ENCODE measurements at places on chromosomes 12 and 14.

GRCh38 chr14:104935026-104935650, 10.5 kb downstream of the PLD4 start:
- no peak for DNase-seq

DNA sequence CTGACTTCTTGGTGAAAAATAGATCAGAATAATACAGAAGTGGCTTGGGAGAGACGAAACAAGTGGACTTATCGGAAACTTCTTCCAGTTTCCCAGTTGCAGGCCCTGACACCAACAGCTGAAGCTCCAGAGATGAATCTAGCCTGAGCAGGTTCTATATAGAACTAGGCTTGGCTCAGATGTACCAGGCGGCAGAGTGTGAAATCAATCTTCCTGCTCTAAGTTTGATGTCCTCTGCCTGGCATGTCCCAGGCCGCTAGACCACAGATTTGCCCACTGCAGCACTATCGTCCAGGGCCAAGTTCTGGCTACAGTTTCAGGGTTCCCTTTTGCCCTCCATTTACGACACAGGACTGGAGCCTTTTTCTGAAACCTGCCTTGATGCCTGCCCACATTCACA, 91.3 kb upstream of the PLEKHA5 start:
- no peak for DNase-seq

DNA sequence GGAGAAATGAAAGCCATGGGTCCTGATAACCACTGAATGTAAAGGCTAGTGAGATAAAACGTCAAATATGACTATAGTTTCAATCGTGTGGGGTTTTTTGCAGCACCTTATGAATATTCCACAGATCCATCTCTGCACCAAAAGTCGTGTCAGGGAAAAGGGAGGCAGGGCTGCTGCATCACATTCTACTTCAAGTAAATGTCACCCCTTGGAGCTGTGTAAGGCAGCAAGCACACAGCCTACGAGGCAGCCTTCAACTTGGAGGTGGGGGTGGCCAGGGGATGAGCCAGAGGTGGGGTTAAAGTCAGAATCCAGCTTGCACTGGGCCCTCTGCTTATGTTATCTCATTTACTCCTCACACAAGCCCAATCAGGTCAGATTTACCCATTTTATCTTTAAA, 90.4 kb downstream of the ARMH4 start:
- no peak for DNase-seq

DNA sequence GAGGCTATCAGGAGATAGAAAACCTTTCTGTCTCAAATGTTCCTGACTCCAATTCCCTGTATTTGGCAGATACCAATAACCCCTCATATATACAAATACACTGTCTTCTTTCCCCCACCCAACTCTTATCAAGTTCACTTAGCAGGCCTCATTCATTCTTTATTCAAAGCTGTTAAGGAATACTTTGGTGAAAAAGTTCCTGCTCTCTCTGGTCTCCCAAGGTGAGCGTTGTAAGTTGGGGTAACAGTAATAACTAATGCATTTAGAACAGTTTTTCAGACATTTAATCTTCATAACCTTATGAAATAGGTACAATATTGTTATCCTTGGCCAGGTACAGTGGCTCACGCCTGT, 3.9 kb upstream of the GDF11 start:
- no peak for DNase-seq

DNA sequence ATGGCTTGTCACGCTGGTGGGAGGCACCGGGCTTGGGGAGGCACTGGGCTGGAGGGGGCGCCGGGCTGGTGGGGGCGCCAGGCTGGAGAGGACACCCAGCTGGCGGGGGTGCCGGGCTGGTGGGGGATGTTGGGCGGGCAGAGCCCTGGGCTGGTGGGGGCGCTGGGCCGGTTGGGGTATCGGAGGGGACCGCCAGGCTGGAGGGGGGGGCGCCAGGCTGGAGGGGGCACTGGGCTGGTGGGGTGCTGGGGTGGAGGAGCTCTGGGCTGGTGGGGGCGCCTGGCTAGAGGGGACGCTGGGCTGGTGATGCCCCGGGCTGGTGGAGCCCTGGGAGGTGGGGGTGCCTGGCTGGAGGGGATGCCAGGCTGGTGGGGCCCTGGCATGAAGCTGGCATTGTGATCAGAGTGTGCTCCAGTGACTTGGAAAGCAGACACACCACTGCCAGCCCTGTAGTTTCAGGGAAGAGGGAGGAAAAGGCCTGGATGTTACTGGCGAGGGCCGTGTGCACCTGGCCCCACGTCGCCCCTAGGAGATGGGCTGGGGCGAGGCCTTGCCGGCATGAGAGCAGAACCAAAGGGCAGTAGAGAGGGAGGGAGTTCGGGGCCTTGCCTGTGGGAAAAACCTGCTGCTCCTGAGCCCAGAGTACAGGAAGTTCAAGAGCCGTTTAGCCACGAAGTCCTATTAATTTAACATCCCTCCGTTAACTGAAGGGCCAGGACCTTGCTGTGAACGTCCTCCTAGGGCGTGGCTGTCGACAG, 13.1 kb downstream of the TEDC1 start:
- DNase-seq = no peak

DNA sequence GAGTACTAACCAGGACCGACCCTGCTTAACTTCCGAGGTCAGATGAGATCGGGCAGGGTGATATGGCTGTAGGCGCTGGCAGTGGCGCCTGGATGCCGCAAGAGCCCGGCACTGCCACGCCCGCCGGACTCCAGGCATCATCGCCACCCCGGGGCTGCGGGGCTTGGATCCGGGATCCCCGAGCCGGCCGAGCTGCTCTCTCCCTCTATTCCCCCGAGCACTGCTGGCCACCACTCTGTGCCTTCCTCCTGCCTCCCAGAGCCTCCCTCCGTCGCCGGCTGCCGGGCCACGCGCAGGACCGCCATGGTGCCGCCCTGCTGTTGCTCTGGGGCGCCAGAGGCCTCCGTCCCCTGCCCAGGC, 153.2 kb upstream of the ALG10B start:
- DNase-seq = no peak

- DNase-seq = no peak
These were observed 50.1 kb downstream of the PHLDA1 start for GRCh38 chr12:75981247-75982168.

DNA sequence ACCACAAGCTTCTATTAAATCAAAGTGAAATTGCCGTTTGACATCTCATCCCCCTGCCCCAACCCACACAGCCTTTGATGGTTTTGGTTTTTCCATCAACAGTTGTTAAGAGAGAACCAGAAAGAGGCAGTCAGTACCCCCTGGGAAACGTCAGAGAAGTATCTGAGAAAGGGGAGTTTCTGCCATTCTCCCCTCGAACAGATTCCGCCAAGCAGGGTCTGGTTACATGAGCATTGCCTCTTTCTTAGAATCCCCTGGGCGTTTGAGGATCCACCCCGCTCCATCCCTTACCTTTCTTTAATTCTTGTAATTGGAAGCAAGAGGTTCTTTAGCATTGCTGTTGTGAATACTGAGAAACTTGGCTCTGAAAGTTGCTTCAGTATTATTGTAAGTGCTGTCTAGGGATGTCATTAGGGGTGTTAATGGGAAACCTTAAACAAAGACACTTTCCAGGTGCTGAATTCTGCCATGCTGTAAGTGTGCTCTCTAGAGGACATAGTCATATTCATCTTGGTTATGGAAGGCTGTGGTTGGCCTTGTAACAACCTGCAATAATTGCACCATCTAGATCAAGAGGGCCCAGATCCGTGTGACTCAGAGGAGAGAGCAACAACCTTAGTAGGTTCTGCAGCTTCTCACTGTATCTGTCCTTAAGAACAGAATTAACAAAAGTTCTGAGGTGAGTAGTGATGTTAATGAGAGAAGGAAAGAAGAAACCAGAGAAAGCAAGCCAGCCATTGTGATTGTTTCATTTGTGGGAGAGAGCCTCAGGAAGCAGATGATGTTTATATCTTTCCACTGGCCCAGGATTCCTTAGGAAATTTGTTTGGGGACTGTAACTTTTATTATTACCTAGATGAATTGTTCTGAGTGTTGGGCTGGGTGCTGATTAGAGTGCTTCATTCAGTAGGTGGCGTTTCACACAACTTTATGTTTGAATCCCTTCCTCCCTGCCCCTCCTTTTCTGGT, 9.0 kb downstream of the TMBIM6 start:
- DNase-seq = no peak

DNA sequence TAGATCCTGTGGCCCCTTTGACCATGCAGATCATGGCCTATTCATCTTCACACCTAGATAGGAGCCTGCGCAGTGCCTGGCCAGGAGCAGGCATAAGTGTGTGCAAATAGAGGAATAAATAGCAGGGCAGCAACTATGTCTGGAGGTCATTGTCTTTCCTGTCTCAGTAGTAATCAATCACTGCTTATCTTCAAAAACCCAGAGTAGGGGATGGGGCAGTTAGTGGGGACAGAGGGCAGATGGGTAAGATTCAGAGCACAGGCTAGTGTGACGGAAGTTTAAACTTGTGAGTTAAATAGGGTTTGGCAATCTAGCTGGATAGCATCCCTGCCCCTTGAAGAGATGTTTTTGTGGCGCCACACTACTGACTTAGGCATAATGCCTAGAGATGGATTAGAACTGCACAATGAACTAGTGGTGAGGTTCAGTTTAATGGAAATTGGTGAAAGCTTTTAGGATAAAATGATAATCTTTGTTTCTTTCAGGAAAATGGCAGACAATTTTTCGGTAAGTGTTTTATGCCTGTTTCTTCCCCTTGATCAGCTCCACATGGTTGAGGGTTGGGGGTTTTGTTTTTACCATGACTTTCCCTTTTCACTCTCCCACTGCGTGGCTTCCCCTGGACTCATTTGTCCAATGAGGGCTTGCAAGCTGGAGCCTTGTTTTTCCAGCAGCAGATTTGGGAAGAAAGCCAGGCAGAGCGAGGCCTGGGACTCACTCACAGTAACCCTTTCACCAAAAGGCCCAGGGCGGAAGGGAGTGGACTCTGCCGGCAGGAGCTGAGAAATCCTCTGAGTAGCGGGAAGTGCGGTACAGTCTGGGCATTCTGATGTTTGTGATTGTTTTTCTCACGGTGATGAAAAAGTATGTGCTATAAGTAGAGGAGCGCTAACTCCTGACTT, 8.1 kb downstream of the LGALS3 start:
- DNase-seq = no peak

DNA sequence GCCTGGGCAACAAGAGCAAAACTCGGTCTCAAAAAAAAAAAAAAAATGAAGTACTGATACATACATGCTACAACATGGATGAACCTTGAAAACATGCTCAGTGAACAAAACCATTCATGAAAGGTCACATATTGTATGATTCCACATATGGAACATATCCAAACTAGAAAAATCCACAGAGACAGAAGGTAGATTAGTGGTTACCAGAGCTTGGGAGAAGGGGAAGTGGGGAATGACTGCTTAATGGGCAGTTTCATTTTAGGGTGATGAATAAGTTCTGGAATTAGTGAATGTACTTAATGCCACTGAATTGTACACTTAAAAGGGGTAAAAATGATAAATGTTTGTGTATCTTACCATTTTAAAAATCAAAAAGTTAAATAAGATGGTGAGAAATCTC, 2.7 kb downstream of the ITGB7 start:
- no peak for DNase-seq

Data from T-helper 2 cell (primary cell).